ENCODE measurements at places on chromosomes 4 and X.

GRCh38 chr4:106058921-106059320 lies 163.7 kb downstream of the NPNT start:
- no peak for DNase-seq

- DNase-seq, result peak; percentile 75
Observed at GRCh38 chrX:153476666-153477363, 6.4 kb upstream of the HAUS7 start.

- no peak for DNase-seq
Observed at GRCh38 chr4:87075876-87076275, 141.1 kb downstream of the AFF1 start.

GRCh38 chr4:26858947-26859401 lies 1.7 kb upstream of the STIM2 start:
- DNase-seq, result no peak

- DNase-seq, result no peak
Observed at GRCh38 chrX:51608766-51609165, 9.9 kb downstream of the CENPVL3 start.

DNA sequence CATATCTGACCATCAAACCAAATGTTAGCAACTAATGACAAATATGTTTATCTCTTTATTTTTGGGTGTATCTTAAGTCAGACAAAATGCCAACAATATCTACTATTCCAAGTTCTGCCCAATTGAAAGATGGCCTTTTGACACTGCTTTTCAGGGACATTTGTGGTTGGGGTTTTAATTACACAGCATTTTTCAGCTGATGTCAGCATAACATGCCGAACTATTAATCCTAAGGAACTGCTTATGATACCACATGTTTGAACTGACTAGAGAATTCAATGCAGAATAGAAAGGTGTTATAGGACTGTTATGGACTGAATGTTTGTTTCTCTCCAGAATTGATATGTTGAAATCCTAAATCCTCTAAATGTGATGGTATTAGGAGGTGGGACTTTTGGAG lies 445.1 kb downstream of the TMA16 start:
- DNase-seq, result no peak

DNA sequence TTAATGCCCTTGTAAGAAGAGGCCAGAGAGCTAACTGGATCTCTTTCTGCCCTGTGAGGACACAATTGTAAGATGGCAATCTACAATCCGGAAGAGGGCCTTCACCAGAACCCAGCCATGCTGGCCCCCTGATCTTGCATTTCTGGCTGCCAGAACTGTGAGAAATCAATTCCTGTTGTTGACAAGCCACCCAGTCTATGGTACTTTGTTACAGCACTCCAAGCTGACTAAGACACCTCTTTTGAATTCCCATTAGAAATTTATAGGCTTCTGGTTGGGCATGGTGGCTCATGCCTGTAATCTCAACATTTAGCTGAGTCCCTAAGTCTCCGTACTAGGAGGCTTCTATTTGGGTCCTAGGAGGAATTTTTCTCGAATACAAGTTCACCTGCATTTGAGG lies 48.8 kb upstream of the RELL1 start:
- no peak for DNase-seq

Measured in muscle of back (tissue), 13 donors.